ENCODE measurements at places on chromosomes 5 and 9. TPM values are rescaled to one million over a fixed set of nuclear protein-coding genes. Genes with fewer than 3 reads are reported as not detected.
A peak's percentile ranks its signal among the peaks of the same experiment; 100 is the strongest.

The CBY3 gene
- not detected for total RNA-seq

- H3K27ac ChIP-seq: peak overlapping the region; percentile 93
- no peaks in the 10 kb centered on the region for H3K36me3 ChIP-seq
- peak; percentile 88 for DNase-seq
- H3K4me3 ChIP-seq: peak overlapping the region; percentile 24
- H3K4me1 ChIP-seq: no peaks in the 10 kb centered on the region
These were observed 21.5 kb downstream of the SHB start for GRCh38 chr9:38047301-38048251.

- H3K27ac ChIP-seq: no peak overlapping the region
- H3K4me3 ChIP-seq: no peak overlapping the region
- no peak for DNase-seq
- H3K27me3 ChIP-seq: no peaks in the 10 kb centered on the region
- H3K36me3 ChIP-seq: no peaks in the 10 kb centered on the region
- no peaks in the 10 kb centered on the region for H3K4me1 ChIP-seq
These were observed 39.8 kb upstream of the PCSK5 start for GRCh38 chr9:75850459-75851200.

DNA sequence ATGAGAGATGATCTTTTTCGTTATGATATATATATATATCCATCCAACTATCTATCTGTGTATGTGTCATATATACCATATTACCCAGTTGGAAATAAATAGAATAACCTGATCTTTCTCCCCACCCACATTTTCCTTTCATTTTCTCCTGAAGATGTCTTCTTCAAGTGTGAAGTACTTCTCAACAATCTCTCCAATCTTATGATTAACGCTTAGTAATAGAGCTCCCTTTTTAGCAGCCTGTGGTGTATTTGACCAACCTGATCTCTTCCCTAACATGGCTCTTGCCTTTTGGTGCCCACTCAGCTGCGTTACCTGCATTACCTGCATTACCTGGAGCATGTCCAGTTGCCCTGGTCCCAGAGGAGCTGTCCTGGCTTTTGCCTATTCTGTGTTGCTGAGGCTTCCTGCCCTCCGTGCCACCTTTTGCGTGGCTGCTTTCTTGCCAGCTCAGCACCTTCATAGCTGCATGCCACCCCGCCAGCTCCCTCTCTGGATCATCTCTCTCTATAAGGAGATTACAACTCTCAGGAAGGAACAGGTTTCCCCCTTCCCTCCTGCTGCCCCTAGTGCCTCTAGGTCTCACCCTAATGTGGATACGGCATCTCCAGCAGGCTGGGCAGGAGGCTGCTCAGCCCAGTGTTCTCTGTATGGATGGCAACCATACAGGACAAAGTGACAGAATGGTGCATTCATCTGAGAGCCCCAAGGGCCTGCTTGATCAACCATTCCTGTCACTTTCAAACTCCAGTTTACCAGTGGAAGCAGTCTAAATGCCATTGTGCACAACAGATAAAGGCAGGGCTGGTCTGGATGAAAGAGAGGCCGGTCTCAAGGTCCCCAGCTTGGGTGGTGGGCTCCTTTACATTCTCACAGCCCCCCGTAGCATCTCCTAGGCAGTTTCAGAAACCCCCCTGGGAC lies 126.7 kb downstream of the GADD45G start:
- no peak overlapping the region for H3K27ac ChIP-seq
- no peaks in the 10 kb centered on the region for H3K36me3 ChIP-seq
- H3K4me1 ChIP-seq: no peaks in the 10 kb centered on the region
- no peaks in the 10 kb centered on the region for H3K27me3 ChIP-seq
- DNase-seq: no peak
- no peak overlapping the region for H3K4me3 ChIP-seq

DNA sequence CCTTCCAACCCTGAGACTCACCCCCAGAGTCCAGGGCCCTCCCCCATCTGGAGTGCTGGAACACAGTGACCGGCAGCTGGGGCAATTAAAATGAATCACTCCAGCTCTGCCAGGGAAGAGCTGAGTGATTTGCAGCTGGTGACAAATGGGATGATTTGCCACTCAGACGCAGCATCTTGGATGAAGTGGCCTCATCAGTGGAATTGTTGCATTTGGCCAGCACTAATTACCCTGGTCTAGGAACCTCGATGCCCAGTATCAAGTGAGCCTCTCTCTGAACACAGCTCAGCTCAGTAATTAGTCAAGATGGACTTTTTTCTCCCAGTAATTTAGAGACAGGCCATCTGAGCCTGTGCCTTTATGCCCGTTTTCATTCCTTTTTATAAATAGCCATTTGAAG lies 259.5 kb downstream of the GRIA1 start:
- no peak overlapping the region for H3K27ac ChIP-seq
- no peak for DNase-seq
- no peaks in the 10 kb centered on the region for H3K36me3 ChIP-seq
- no peaks in the 10 kb centered on the region for H3K4me1 ChIP-seq
- H3K27me3 ChIP-seq: no peaks in the 10 kb centered on the region

The GABRG2 gene
- total RNA-seq: not detected

The GFRA3 gene
- total RNA-seq: not detected

The CATSPER3 gene
- total RNA-seq: 0.44 TPM

Measured in breast epithelium (tissue), 4 donors.